Cerebellar nuclear complex (tissue), 1 donor: ENCODE measurements at places on chromosomes 7 and 10.

DNA sequence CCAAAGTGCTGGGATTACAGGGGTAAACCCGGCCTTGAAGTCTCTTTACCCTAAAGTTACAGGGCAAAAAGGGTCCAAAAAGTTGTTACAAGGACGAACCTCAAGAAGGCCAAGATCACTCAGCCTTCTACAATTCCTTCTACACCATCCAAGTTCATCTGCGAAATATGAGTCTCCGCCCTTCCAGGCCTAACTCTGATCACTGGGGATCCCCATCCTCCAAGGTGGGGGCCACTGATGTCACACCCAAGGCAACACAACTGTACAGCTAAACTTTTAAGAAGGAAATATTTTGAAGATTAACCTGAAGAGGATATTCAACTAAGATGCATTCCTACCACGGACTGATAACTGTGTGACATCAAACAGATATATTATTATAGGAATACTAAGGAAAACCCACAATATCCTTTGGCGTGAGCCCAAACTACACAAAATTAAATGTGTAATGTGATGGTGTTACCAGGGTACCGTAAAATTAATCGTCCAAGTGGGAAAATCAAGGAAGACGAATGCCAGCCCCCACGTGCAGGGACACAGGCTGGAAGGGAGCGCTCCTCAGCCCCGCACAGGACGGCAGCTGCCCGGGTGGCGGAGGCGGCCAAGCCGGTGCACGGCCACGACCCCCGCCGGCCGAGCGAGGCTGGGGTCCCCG is 1.0 kb downstream of the PAXIP1 start:
- DNase-seq: no peak

GRCh38 chr10:19168584-19168983 is 120.0 kb downstream of the MALRD1 start:
- DNase-seq: no peak

DNA sequence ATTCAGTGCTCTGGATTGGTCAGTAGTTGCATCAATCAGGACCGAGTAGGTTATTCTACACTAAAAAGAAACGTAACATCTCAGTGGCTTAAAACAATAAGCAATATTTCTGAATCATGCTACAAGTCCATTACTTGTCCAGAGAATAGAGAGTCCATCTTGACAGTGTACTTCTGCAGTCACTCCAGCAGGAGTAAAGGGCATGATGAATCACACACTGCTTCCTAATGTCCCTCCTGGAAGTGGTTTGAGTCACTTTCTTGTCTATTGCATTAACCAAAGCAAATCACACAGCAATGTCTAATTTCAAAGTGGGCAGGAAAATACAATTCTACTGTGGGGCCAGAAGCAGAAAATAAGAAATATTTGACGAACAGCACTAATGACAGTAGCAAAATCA is 124.8 kb downstream of the TSPAN12 start:
- DNase-seq: no peak

GRCh38 chr7:123709525-123709924 is 39.3 kb downstream of the WASL start:
- no peak for DNase-seq

GRCh38 chr7:55555160-55555559 is 17.1 kb downstream of the VOPP1 start:
- DNase-seq: no peak

DNA sequence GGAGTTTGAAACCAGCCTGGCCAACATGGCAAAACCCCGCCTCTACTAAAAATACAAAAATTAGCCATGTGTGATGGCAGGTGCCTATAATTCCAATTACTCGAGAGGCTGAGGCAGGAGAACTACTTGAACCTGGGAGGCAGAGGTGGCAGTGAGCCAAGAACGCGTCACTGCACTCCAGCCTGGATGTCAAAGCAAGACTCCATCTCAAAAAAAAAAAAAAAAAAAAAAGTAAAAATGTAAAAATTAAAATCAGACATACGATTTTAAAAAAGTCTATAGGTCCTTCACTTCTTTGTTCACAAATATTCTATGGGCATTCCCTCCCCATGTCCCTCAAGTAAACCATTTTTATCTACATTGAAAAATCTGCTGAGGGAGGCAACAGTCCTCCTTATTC is 34.9 kb upstream of the TLL2 start:
- DNase-seq: no peak

- DNase-seq: no peak
Observed at GRCh38 chr7:4279216-4279615, 402.9 kb upstream of the FOXK1 start.

DNA sequence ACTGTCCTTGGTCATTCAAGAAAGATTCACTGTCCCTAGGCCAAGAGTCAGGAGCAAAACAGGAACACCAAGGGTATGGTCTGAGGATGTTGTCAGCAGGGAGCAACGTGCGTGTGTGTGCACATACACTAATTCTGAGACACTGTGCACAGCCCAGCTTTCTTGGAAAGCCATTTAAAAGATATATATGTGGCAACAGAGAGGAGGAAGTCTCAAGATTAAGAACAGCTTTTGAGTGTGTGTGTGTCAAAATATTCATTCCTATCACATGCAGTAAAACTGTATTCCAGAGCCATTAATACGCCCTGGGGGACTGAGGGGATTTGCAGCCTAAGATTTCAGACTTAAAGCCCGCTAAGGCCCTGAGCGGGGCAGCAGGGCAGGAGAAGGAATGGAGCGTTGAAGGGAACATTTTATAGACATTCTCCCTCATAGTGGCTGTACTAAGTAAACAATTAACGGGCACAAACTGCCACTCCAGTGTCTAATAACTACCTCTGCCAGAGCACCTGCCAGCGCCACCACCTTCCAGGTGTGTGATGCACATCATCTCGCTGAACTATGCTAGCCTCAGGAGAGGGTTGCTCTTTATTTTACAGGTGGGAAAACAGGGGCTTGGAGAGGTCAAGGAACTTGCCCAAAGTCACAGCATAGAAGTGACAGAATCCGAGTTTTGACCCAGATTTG is 2.0 kb downstream of the NOD1 start:
- no peak for DNase-seq

DNA sequence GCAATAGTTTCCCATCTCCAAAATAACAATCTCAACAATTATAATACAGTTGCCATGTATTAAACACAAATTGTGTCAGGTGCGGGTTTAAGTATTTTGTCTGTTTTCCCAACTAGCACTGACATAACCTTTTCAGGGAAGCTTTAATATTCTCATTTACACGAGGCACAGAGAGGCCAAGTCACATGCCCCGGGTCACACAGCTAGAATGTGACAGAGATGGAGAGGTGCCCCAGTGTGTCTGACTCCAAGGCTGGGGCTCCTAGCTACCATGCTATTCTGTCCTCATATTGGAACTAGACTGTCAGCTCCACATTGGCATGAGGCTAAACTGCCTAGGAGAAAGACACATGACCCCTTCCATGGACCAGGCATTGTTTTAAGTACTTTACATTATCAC is 77.2 kb downstream of the COL13A1 start:
- DNase-seq: no peak

- no peak for DNase-seq
Observed at GRCh38 chr7:105782391-105783042, 93.9 kb downstream of the ATXN7L1 start.

GRCh38 chr10:93198401-93199131 is 124.9 kb downstream of the CYP26A1 start:
- no peak for DNase-seq

DNA sequence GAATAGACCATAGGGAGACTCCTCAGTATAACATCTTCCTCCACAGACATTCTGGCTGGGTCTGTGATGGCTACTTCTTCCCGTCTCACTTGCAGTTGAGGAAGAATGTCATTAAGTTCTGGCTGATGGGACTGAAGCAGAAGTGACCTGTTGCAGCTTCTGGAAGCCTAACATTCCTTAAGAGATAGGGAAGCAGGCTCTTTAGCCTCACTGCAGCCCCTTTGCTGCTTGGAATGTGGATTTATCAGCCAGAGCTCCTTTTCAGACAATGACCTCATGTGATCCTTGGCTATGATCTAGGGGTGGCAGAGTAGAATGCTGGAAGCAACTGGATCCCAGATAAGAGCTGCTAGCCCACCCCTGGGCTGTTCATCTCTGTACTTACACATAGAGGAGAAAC is 142.5 kb downstream of the RNF216 start:
- DNase-seq: no peak

- DNase-seq: no peak
Observed at GRCh38 chr7:16801111-16801542, 3.7 kb downstream of the AGR2 start.

DNA sequence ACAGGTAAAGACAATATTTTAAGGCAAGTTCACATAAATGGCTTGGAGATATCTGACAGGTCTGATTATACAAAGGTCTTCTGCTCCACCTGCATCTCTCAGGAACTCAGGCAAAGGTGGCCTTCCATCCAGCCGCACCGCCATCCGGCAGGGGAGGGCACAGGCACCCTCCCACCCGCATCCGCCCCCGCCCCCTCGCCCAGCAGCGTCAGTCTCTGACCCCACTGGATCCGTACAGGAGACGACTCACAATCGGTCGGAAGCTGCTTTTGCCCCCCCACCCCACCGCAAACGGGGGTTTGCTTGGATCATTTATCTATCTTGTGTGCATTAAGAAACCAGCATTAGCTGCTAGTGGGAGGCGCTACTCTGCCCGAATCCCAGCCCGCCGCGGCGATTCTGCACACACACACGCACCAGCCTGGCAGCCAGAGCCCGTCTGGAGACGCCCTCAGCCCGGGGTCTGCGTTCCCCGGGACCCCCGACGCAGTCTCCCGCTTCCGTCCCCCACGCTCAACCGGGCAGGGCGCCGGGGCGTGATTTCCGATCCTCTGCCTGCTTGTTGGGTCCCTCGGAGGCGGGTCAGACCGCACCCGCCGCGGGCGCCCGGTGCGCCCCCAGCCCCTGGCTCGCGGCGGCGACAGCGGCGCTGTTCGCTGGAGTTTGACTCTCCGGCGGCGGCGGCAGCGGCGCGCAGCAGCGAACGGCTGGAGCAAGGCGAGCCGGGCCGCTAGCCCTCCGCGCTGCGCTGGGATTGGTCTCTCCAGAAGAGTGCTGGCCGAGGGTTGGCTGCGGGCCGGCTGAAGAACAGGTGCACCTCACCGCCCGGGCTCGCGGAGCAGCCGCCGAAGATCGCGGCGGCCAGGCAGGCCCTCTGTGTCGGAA is 820 bp upstream of the NRG3 start:
- no peak for DNase-seq

GRCh38 chr7:55558962-55559920 is 13.1 kb downstream of the VOPP1 start:
- no peak for DNase-seq

GRCh38 chr10:72104472-72105097 is 16.2 kb upstream of the SPOCK2 start:
- DNase-seq: no peak

DNA sequence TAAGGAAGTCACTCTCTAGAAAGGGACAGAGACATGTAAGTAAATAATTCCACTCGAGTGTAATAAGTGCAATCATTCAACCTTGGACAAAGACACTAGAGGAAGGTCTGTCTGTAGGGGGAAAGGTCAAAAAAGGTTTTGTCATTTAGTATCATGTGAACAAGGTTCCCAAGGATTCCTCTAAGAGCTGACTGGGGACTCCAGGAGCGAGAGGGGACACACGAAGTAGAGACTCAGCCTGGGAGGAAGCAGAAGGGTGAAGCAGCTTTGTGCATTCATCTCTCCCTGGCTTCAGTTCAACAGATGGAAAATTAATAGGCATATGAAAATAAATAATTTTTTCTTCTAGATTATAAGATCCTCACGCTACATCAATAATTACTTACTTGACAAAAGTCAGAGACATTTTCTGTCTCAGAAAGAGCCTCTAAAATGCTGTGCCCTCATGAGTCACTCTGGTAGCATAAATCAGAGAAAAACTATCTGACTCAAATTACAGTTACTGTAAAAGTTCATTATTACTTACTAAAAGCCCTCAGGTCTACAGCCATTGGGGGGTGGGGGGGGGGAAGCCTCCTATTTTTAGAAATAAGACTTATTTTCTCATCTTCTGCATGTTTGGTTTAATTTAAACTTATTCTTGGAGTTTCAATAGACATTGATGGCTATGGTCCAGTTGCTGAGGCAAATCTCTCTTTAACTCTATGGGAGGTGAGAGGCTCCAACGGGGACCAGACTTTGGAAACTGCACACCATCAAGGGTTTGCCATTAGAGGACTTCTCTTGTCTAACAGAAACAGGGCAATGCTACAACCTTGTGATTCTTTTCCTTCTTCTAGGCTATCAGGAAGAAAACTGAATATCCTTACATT is 275.1 kb upstream of the KLF14 start:
- DNase-seq: no peak

DNA sequence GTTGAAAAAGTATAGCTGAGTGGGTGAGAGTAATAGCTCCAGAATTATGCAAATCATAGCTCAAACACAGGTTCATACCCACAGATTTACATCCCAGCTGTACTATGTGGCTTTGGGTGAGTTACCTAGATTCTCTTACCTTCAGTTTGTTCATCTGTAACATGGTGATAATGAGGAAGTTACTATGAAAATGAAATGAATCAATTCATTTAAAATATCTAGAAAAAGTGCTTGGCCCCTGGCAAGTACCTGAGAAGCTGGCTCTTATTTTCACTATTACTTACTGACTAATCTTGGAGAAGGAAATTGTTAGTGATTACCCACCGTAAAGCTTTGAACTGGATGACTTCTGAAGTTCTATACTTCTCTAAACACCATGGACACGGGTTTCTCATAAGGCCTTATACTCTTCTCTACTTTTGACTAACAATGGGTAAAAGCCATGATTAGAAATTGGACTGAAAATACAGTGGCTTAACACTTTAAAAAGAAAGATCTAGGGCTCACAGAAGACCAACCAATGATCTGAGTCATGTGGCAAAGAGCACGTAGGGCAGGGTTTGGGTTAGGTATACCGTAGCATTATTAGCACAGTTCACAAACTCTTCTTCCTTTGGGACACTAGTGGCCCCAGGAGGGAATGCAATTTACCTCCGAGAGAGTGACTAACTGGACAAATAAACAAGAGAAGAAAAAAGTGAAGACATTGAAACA is 149.2 kb downstream of the PLPP4 start:
- no peak for DNase-seq

GRCh38 chr7:81235997-81236396 is 317.1 kb upstream of the SEMA3C start:
- DNase-seq: no peak

- no peak for DNase-seq
Observed at GRCh38 chr10:78207216-78207615, 173.6 kb downstream of the RPS24 start.

DNA sequence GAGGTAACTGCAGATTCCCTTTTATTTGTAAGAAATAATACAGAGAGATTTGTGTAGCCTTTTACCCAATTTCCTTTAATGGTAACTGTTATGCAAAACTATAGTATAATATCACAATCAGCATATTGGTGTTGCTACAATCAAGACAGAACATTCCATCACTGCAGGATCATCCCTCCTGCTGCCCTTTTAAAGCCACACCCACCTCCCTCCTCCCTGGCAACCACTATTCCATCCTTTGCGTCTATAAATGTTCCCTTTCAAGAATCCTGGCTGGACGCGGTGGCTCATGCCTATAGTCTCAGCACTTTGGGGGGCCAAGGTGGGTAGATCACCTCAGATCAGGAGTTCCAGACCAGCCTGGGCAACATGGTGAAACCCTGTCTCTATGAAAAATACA is 13.2 kb downstream of the ACBD7 start:
- DNase-seq: no peak
